ENCODE measurements at places on chromosomes 6 and 20.

GRCh38 chr6:22411376-22412105, 114.7 kb upstream of the PRL start:
- no peak for DNase-seq

- no peak for DNase-seq
Measured at GRCh38 chr20:58610071-58610800, 40.8 kb upstream of the STX16 start.

GRCh38 chr20:10795286-10796026, 121.7 kb upstream of the JAG1 start:
- DNase-seq: no peak

DNA sequence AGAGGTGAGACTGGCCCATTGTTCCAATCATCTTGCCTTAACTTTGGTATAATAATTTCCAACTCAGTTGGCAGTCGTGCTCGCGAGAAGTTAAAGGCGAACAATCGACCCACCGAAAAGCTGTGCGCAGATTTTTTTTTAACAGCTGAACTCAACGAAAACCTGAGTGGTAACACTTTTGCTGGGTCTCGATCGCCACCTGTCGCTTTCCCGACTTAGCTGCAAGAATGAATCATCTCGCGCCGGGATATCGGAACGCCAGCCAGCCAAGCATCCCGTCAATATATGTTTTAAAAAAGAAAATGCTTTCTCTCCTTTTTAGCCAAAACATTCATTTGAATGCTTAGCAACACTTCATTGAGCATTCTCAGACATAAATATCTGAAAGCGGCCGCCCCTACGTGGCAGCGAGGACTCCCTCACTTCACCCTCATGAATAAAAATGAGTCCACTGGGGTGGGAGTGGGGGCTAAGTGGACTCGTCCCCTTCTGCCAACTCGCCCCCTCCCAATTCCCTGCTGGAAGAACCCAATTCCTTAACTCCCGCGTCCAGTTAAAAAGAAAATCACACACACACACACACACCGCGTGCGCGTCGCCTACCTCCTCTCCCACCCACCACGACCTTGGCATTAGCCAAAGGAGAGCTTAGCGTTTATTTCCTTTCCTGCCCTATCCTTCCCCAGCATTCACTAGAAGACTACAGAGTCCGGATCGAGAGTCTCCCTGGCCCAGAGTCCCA, 1.5 kb downstream of the COL12A1 start:
- no peak for DNase-seq

DNA sequence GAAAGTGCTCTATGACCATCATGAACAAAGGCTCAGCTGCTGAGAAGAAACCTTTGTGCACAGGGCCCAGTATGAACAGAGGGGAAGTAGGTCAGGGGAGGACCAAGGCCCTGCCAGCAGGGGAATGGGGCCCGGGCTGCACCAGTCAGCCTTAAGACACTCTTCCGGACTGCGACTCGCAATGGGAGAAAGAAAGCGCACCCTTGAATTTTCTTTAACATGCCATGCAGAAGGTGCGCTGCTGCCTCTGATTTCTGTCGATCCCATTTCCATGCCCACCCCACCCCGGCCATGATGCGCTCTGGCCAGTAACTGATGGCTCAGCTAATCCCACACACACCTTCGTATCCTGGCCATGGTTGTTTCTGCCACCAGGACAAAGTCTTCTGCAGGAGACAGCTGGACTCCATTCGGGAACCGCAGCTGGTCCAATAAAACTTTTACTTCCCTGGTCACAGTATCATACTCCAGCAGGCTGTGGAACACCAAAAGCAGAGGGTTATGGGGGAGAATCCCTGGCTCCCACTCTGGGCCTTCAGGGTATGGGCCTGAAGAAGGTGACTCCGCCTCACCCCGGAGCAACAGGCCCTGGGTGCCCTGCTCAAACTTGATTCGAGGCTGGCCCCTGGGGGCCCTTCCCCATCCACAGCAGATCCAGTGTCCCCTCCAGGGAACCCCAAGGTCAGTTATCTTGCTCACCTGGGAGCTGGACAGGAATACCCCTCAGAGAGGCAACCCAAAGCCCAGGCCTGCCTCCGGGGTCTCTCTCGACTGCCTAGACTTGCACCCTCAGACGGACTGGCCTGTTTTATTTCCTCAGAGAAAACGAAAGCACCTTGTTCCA, 20.3 kb downstream of the CST7 start:
- DNase-seq: no peak

DNA sequence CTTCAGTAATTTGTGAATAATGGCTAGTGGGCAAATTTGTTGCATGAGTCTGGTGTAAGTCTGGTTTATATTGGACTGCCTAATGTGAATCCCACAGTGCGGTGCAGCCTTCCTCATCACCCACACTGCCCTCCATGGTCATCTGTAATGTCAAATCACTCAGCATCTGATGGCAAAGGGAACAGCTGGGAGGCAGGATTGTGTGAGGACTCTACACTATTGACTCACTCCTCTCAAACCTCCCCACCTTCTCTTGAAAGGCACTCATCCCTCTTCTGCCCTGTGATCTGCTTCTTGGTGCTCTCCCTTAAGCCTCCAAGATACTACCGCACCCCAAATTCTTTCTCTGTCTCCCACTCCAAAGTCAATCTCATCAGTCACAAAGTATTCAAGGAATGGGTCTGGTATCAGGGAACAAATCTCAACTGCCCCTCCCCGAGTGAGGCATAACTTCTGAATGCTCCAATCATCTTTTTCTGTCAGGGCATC, 146.0 kb upstream of the BEND6 start:
- peak; percentile 63 for DNase-seq

DNA sequence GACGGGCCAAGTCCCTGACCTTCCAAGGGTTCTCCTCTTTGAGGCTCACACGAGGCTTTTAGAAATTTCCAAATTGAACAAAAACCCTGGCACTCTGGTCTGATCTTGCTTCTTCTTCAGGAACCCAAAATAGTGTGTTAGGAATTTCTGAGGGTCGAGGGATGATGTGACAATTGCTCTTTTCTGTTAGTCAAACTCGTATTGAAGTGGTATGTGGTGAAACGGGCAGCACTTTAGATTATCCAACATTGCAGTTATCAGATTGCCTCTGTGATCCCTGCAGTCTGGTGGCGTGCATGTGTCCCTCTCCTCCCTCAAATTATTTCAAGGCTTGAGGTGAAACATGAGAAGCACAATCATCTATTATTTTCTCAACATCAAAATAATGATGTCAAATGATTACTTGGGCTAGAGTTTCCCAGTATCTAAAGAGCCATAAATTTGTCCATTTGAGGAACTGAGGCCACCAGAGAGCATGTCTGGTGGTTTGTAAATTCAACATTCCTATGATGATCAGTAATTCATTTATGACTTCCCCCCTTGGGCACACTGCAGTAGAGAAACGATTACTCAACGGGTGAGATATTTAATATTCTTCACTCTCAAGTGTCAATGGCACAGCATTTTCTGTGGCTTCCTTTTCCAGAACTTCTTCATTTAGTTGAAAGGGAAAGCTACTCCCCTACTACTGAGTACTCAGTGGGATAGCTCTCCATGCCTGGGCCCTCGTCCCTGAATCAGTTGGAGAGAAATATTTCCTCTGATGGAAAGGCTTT, 308.6 kb upstream of the MAP3K7 start:
- DNase-seq: no peak

- no peak for DNase-seq
Measured at GRCh38 chr6:109690373-109690736, 647 bp downstream of the AK9 start.

GRCh38 chr6:1498491-1499113, 109.2 kb downstream of the FOXF2 start:
- DNase-seq: no peak

DNA sequence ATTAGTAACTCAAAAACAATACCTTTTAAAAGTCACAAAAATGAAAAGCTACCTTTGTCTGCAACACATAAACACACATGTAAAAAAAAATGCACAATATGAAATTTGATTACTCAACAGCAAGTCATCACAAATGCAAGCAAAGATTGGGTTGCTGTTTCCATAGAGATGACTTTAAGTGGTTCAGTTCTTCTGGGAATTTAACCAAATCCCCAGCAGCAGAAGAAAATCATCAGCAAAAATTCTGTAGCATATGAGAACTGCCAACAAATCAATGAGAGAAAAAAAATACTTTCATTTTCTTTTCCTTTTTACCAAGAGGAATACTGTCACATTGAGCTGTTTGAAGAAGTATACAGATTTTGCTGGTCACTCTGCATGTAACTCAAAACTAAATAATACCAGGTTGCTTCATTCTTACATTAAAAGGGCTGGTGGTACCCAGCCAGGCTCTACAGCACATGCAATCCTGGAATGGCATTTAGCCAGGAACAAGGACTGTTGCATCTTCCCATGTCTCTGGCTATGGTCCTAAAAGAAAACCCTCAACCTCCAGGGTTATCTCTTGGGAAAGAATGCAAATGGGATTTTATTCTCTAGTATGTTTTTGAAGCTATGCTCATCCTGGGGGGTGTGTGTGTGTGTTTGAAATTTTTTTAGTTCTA, 158.3 kb downstream of the OPRM1 start:
- DNase-seq: no peak

DNA sequence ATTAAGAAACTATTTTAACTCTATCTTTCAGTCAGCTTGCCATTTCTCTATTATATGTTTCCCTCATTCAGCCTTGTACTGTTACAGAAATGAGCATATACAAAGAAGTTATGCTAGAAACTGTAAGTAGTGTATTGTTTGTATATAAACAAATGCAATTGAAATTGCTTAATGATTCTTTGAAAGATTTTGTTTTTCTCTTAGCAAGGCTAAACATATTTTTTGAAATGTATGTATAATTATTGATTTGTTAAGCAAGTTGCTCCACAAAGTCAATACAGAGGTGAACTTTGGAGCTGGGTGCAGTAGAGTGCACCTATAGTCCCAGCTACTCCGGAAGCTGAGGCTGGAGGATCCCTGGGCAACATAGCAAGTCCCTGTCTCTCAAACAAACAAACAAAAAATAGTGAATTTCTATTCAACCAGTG, 253.6 kb downstream of the RNGTT start:
- DNase-seq: no peak
